M059J (cell line): ENCODE measurements at places on chromosomes 4 and X.

DNA sequence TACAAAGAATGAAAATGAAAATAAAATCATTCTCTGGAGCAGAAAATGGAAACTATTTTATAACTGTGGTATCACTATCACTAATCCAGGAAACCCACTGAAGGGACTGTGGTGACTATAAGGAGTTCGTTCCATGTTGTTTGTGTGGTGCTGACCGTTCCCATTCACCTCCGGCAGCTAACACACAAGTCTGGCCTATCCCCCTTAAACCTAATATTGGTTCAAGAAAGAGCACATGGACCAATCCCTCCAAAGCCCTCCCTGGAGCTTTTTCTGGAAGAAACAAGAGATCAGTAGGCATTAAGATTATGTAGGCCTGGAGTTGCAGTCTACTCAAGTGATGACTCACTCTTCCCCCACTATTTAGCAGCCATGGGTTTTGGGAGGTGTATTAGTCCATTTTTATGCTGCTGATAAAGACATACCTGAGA is 25.9 kb upstream of the FAM241A start:
- no peak for DNase-seq

GRCh38 chrX:70664726-70665125 is 220.1 kb downstream of the DLG3 start:
- peak; percentile 39 for DNase-seq

DNA sequence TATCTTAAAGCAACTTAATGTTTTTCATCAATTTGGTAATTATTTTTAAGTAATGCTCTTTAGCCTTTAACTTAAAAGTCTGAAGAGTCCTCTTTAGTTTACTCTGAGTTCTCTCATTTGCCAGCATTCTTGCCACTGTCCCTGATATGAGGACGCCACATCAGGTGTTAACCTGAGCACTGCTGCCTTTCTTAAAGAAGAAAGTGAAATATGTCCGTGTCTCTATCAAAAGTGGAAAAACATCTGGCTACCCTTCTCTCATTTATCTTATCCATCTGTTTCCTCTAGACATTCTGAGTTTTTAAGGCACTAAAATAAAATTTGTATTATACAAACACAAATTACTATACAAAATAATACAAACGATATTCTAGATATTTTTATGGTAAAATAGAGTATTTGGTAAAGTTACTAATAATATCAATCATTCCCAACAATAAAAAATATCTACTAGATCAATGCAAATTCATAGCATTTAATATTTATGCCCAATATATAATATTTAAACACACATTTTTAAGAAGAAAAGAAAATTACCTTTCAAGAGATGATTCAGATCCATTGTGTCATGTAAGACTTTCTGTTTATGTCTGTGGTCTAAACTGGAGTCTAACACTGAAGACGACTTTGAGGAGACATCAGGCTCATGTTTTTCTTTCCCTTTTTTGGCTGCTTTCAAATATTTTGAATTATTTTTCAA is 14.0 kb downstream of the CFAP97 start:
- no peak for DNase-seq

DNA sequence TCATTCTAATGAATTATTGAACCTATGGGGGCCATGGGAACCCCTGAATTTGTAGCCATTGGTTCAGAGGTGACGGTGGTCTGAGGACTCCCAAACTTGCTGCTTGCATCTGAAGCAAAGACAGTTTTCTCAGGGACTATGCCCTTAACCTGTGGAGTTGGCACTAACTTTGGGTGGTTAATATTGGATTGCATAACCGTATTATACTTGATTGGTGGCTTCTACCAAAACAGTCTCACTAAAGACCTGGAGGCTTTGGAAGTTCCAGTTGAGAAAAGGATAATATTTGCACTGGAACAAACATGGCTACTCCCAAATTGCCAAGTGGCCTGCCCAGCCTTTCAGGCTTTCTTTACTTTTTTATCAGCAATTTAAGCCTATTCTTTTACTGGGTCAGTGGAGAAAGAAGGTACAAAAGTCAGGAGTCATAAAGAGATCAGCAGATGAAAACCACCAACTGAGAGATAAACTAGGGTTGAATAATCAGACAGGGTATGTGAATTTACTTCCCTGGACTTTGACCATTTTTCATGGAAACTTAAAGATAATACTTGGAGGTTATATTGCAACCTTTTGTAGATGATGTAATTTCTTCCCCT is 7.9 kb upstream of the KLHL8 start:
- DNase-seq = no peak

GRCh38 chr4:28754376-28754775 is 1893.7 kb downstream of the STIM2 start:
- no peak for DNase-seq

DNA sequence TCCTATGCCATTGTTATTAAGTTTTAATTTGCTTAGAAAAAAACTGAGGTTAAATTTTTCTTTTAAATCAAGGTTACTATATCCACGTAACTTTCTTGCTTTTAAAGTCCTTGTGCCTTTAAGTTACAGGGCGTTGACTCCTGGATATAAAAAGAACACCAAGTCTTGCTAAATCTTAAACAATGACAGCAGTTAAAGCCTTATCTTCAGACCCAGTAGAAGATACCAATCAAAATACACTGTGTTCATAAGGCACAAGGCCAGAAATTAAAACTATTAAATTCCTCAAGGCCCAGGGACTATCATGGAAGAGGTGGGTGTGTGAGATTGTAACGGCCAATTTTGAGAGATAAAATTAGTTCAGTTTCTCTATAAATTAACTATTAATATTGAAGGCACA is 60.4 kb downstream of the PAGE2 start:
- no peak for DNase-seq

DNA sequence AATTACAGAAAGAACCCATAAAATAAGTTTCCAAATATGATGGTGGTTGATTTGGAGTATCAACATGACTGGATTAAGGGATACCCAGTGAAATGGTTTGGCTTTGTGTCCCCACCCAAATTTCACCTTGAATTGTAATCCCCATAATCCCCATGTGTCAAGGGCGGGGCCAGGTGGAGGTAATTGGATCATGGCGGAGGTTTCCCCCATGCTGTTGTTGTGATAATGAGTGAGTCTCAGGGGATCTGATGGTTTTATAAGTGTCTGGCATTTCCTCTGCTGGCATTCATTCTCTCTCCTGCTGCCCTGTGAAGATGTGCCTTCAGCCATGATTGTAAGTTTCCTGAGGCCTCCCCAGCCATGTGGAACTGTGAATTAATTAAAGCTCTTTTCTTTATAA is 39.1 kb downstream of the WDFY3 start:
- DNase-seq = no peak

DNA sequence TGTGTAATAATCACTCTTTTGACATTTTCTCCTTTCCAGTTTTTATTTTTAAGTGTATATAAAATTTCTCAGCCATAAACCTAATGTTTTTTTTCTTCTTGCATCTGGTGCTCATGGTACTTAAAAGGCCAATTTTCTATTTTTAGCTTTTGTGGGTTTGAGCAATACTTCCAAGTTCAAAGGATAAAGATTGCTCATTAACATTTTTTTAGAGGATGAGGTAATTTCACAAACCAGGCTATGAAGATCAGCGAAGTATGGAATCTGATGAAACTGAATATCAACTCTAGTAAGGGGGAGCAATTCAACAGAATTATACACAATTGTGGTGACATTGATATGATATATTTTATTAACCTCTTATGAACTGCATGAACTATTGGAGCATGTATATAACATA is 25.8 kb upstream of the KLHL34 start:
- no peak for DNase-seq

DNA sequence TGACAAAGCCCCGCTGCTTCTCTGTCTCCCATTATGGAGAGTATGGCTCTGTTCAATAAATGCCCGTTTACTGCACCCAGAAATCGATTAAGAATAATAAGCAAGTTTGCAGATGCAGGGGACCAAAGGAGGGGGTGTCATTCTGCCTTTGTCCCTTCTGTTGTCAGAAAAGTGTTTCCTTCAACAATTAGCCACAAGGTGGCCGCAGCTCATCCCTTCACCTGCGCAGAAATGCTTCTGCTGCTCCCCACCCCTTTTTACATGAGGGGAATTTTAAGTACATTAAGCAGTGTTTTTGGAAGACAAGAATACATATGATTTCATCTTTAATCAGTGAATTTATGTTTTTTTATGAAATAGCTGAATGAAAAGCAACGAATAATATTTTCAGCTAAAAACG is 175.6 kb upstream of the ARX start:
- DNase-seq = no peak

- DNase-seq = no peak
Measured at GRCh38 chrX:85870585-85870984, 176.8 kb downstream of the CHM start.

DNA sequence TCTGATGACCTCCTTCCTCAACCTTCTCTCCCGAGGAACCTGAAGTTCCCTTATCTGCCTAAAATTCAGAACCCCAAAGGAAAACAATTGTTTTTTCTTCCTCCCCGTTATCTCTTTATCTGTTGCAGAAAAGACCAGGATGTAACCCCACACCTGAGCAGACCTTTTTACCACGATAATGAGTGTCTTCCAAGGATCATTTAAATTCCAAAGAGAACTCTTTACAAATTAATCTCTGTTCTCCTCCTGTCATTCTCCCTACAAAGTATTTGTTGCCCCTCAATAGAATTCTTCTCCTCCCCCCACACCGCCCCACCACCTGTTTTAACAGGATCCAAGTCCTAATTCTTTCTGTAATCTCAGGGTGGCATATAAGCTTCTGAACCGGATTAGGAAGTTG is 78.5 kb upstream of the NLGN4X start:
- no peak for DNase-seq

DNA sequence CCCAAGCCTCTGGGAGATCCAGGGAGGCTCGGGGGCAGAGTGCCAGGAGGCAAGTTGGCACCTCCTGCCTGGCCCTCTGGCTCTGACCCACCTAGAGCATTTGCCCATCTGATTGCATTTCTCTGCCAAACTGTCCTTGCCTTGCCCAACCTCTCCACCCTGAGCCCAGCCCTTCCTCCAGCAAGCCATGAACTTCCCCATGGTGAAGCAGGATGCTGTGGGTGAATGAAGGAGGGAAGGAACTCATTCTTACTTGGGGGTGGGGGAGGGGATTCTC is 9.3 kb upstream of the CNGA2 start:
- DNase-seq = no peak

DNA sequence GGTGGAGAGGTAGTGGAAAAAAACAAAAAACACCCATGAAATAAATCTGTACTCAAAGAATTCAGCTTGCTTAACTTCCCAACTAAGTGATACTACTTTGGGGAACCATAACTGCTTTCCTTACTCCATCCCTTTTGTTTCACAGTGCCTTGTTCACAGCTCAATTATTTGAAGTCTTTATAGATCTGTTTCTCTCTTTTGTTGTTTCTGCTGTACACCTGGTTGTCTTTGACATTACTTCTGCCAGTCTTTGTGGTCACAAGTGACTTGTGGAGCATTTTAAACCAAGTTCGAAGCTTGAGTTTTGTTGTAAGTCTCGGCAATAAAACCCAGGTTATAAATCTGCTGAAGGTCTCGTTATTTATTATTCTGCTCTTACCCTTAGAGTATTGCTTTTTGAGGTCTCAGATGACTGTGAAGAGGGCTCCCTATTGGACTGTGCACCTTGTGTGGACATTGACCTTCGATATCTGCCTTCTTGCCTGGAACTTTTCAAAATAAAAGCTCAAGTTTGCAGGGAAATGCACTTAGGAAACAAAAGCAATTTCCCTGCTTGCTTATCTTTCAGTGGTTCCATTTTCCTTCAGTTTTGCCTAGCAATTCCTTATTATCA is 59.8 kb downstream of the ANK2 start:
- DNase-seq = no peak

DNA sequence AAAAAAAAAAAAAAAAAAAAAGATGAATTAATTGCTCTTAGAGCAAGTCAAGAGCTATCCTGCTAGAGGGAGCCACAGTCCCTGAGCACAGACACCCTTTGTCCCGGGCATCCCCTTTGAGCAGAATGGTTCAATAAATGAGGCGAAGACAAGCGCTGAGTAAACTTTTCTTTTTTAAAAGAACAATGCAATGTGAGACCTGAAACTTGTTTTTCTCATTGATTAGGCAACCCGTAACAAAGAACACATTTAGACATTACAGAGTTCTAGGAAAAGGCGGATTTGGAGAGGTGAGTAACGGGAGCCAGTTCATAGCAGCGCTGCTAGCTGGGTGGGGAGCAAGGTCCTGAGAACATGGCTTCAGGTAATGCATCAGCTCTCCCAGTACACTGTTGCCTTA is 46.1 kb downstream of the GRK4 start:
- DNase-seq = peak; percentile 6

GRCh38 chrX:16250296-16250695 is 83.0 kb downstream of the MAGEB17 start:
- DNase-seq = peak; percentile 7

GRCh38 chr4:168498251-168498650 is 1.4 kb downstream of the PALLD start:
- no peak for DNase-seq

- DNase-seq = peak; percentile 31
Measured at GRCh38 chrX:153781428-153782047, 697 bp downstream of the SRPK3 start.

DNA sequence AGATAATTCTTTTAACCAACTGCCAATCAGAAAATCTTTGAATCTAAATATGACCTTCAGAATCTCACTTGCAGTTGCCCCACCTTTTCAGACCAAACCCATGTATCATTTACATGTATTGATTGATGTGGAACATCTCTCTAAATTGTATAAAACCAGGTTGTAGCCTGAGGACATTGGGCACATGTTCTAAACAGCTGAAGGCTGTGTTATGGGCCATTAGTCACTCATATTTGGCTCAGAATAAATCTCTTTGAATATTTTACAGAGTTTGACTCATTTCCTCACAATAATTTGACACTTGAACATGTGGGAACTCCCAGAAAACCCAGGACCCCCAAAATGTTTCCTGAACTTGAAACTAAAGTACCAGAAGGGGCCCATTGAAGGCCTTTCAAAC is 58.7 kb downstream of the UGT2B10 start:
- peak; percentile 18 for DNase-seq

GRCh38 chr4:122588453-122589238 is 32.2 kb downstream of the IL21 start:
- peak; percentile 27 for DNase-seq

- DNase-seq = no peak
Measured at GRCh38 chr4:22522706-22523501, 7.0 kb upstream of the ADGRA3 start.

- DNase-seq = no peak
Measured at GRCh38 chr4:65515646-65516045, 154.6 kb downstream of the EPHA5 start.

DNA sequence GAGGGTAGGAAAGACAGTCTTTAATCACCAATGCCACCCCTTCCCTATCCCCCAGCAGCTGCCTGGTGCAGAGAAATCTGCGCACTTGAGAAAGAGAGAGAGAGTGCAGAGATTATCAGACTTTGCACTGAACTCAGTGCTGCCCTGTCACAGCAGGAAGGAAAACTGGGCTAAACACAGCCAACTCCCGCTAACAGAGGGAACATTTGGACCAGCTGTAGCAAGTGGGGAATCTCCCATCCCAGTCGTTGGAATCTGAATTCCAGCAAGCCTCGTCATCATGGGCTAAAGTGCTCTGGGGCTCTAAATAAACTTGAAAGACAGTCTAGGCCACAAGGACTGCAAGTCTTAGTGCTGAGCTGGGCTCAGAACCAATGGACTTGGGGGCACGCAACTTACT is 168.7 kb downstream of the DLG3 start:
- peak; percentile 37 for DNase-seq

- peak; percentile 48 for DNase-seq
Measured at GRCh38 chrX:38260231-38260630, 39.6 kb upstream of the SRPX start.
